ENCODE measurements at places on chromosomes 4 and X.

DNA sequence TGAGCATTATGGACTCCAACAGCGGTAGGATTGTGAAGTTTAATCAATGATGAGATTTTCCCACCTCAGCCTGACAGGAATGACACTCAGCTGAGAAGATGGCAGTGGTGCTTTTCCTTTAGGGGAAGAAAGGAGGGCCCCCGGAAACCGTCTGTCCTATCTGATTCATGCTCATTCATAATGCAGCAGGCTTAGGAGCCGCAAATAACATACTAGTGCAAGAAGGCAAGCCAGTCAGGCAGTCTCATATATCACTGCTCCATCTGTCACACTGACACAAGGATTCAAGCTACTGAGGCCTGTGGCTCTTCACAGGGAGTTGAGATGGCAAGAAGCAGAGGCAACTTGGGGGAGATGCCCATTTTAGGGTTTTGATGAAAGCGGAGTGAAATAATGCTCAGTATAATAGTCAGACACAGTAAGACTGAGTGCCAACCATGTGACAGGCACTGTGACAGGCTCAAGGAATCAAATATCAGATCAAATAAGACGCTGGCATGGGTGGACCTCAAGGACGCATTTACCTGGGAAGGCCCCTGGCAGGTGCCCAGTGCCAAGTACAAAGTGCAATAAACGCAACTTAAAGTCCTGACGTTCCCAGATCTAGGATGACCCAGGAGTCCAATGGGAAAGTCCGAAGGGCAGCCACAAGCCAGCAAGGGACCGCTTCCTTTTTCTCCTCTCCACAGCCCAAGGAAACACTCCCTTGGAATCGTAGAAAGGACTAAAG, 63.4 kb downstream of the FHDC1 start:
- no peak for DNase-seq

DNA sequence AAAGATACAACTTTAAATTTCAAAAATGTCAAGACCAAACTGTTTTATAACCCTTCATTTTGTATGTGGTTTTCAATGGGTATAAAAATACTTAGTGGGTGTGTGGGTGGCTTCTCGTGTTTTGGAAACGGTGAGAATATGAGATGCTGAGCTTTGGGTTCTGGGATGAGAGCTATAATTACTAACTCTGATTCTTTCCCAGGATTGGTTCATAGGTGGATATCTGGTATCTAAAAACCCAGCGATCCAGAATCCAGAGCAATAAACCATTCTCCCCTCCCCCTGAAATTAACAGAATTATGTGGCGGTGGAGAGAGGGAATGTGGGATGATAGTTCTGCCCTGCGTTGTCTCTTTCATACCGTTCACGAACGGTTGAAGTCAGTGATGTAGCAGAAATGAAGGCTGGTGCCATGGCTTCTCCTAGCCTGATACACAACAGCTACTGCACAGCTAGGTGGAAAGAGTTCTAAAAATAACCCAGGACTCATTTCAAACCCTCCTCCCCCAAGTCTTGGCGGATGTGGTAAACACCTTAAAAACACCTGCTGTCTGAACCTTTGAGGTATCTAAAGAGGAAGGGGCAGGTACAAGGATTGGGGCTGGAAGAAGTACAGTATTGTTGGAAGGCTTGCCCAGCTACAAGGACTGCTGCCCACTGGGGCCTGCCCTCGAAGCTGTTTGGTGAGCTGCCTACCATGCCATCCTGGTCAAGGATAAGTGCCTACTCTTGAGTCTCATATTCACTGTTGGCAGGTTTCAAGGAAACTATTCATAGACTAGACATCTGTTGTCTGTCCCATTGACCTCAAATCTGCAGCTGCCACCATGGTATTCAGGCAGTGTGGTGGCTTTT, 44.5 kb downstream of the SEPTIN11 start:
- no peak for DNase-seq

DNA sequence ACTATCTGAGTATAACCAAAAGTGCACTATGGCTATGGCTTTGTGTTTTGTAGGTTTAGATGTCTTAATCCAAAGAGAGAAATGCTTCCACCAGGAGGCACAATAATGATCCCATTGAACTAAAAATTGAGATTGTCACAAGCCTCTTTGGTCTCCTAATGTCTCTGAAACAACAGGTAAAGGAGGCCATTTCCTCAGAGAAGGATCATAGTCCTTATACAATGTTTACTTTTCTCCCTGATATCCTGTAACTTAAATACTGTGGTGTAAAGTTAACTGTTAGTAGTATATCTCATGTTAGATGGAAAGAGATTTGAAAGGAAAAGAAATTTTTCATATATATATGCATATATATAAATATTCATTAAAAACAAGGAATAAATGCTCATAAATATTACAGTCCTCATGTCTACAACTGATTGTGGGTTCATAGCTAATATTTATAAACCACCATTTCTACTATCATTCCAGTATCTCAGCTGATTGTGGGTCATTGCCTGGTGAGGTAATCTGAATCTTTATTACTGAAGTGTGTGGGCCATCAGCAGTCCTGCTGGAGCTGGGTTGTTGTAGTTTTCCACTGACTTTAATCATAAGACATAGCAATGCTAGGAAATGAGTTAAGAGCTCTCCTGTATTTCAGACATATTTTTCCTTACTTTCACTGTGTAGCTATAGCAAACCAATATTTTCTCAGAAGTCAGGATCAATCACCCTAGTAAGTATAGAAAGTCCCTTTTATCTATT, 1230.4 kb downstream of the PCDH18 start:
- DNase-seq, result no peak

DNA sequence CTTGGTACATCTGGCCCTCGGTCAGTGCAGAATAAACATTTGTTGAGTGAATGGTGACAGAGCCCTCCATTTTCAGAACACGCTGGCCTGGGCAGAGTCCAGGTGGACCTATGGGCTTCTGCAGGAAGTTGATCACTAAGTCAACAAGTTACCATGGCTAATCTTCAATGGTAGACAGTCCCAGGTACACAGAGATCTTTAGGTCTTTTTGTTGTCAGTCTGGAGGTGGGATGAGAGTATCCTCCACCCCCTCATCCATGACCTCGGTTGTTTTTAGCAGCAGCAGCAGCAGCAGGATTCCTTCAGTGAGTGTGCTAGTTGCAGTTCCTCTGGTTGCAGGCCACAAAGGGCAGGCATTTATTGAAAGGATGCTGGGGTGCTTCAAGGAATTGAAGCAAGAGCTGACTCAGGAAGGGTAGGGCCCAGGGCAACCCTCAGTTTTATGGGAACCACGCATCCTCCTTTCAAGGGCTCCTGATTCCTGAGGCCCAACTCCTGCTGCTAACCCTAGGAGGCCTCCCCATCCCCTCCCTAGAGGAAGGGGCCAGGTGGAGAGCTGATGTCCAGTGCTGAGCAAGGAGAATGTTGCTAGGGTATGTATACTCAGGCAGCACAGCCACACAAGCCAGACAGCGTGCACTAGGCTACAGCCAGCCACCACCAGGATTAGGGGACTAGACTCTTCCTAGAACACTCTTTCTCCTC, 1.7 kb upstream of the USP27X start:
- DNase-seq, result no peak

DNA sequence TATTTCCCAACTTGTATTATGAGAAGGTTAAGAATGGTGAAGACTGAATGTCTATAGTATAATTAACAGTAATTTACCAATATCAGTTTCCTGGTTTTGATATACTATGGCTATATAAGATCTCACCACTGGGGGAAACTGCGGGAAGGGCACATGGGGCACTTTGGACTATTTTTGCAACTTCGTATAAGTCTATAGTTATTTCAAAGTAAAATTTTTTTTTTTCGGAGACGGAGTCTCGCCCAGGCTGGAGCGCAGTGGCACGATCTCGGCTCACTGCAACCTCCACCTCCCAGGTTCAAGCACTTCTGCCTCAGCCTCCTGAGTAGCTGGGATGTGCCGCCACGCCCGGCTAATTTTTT, 46.1 kb downstream of the CXorf58 start:
- DNase-seq, result peak; percentile 4

DNA sequence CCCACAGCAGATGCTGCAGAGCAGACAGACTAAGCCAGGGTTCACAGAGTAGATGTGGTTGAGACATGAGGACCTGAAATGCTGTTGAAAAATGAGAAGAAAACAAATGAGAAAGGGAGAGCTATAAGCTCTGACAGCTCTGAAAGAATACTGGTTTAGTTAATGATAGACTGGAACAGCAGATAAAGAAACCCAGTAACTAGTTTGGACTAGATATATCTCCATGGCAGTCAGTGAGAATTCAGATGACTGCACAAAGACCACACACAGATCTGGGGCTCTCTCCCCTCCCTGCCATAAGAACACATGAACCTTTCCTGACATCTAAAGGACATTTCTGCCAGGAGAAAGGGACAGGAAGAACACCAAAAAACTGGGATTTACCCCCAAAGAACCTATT, 8.2 kb downstream of the NAA11 start:
- no peak for DNase-seq

DNA sequence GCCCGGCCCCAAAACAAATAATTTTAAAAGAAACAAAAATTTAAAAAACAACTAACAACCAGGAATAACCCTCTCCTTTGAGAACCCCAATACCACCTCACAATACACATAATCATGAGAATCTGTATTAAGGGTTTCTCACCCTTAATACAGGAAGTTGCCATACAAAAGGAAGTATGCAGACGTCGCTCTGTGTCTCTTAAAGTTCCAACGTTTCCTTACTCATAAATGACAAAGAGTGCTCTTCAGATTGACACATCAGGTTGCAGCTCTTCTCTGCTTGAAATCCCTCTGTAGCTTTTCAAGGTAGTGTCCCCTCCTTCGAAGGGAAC, 73.9 kb upstream of the IRF2 start:
- no peak for DNase-seq

DNA sequence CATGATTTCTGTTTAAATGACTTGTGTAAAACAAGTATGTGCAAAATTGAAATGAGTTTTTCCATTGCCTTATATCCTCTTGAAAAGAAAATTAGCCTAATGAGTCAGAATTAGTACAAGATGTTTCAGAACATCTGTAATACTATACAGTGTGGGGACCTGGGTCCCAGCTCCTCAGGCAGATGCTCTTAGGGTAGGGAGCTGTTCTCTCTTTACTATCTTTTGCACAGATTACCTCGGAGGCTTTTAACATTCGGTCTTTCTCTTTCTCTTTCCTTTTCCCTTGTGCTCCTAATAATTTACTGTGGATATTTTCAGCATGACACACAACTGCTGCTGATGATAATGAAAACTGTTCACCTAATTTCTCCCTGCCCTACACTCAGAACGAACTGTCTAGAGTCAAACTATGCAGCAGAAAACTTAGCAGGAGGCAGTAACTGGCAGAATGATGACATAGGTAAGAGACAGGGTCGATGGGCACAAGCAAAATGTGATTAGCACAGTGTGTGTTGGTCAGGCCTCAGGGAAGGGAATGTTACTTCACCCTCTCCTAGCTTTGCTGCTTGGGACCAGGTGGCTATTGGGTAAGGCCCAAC, 455.3 kb downstream of the PDHA2 start:
- DNase-seq, result no peak

DNA sequence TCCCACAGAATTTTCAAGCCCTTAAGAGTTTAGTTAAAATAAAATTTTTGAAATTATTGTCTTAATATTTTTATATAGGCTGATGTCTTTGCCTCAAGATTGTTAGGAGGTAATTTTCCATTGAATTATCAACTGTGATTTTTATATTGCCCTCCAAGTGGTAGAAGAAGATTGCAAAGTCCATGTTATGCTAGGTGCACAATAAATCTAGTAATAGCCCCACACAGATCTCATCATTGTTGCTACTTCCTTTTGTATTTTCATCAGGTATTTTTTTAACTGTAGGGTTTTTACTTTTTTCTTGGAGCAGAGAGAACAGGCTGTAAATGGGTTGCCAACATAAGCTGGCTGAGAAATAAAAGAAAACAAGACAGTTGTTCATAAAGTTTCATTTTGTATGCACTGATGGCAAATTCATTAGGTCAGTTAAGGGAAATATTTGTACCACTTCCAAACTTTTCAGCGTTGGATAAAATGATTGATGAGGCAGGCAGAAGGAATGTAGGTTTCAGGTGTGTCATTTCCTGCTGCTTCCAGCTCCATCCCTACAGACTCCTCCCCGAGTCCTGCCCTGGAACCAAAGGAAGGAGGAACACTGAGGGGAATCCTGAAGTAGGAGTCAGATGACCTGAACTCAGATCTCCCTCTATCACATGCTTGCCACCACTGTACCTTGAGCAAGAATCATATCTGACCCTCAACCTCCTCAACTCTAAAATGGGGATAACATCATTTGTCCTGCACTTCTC, 105.5 kb downstream of the PRRG1 start:
- no peak for DNase-seq

- no peak for DNase-seq
These were observed 2.9 kb downstream of the USP11 start for GRCh38 chrX:47235691-47236103.

DNA sequence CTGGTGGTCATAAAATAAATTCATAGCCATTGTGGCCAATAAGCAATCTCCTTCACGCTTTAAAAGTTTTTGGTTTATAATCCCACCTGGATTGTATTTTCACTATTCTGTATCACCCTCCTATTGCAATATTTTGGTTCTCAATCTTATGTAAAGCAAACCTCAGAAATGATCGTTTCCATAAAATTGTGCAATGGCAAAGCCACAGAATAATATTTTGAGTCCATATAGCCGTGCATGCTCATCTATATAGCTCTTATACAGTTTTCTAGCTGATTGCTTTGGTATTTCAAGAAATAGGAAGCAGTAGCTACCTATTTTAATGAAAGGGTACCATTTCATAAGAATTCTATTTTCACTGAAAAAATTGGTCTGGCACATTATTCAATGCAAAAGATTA, 10.0 kb upstream of the HAND2 start:
- DNase-seq, result no peak

DNA sequence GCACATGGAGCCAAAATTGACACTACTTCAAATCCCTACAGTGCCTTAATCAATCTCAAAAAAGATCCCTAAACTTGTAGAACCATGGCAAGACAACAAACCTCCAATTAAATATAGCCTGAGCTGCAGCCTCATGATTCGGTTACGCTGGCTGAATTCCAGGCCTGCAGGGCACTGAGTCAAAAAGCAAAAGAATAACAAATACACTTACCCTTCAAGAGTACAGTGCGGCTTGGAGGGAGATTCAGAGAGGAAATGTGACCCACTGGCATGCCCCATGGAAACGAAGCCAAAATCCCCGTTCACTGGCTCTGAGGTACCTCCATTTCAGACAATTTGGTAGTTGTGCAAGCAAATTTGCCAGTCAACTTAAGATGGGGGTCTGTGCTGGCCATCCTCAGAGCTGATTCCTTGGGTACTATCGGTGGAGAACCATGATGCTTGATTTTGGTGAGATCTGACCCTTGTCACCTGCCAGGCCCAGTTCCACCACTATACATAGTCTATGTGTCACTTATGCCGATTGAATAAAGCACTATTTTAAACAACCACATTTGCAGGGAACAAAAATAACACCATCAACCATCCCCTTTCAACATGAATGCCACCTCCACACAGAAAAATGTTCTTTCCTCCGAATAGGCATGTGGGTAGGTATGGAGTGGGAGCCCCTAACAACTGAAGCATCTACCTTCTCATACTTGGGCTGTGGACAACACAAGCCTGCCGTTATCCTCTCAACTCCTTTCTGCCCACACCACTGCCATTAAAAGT, 2.1 kb downstream of the C4orf54 start:
- no peak for DNase-seq

GRCh38 chr4:185467101-185467500, 4.4 kb downstream of the CCDC110 start:
- DNase-seq, result no peak

GRCh38 chr4:123599920-123600810, 203.6 kb downstream of the SPRY1 start:
- DNase-seq, result peak; percentile 71
